Liver (tissue), 10 donors: ENCODE measurements at places on chromosomes 4 and X. TPM values are rescaled to one million over a fixed set of nuclear protein-coding genes. Genes with fewer than 3 reads are reported as not detected.

GRCh38 chrX:19857131-19857530 lies 30.3 kb downstream of the SH3KBP1 start:
- no peak for DNase-seq

GRCh38 chr4:169142391-169142790 lies 128.4 kb downstream of the SH3RF1 start:
- no peak for DNase-seq

The XAGE2 gene
- not detected for total RNA-seq

DNA sequence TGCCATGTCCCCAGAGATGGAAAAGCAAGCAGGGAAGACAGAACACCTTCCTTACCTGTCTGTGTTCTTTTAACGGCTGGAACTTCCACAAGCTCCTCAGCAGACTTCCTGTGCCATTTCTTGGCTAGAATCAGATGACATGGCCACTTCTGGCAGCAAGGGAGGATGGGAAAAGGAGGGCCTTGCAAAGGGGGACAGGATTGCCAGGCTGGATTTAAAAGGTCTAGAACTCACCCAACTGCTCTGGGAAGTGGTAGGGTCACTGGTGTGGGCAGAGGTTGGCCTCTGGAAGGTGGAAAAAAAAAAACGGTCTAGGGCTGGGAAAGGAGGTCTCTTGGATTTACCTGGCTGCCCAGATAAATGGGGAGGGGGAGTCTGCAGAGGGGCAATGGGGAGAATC lies 1.6 kb upstream of the USP11 start:
- no peak for DNase-seq

GRCh38 chrX:129144172-129145038 lies 378.9 kb downstream of the SMARCA1 start:
- no peak for DNase-seq

The TRAPPC2 gene
- total RNA-seq, result 12.3 TPM

The SORBS2 gene
- total RNA-seq, result 23.3 TPM

The SMR3B gene
- total RNA-seq, result not detected

DNA sequence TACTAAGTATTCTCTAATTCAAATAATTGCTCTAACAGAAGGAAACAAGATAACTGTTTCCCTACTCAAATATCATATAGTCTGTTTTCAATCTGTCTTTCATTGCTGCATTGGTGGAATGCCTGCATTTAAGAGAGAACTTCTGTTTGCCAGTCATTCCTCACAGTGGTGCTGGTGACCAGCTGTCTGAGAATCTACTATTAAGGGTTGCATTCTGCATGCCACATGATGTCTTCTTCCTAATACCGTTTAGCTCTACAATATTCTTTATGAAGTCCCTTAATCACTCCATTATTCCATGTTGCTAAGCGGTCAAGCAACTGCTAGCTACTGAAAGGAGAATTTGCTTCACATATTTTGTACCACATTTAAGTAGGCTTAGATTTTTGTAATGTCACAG lies 167.1 kb upstream of the CENPE start:
- DNase-seq, result no peak

- DNase-seq, result no peak
These were observed 8.9 kb downstream of the ANXA3 start for GRCh38 chr4:78560296-78560963.

- DNase-seq, result no peak
These were observed 133.7 kb upstream of the CPXCR1 start for GRCh38 chrX:88613338-88613737.

GRCh38 chrX:16144420-16144819 lies 21.1 kb downstream of the GRPR start:
- DNase-seq, result no peak

GRCh38 chr4:39825090-39825489 lies 127.2 kb downstream of the UBE2K start:
- DNase-seq, result no peak

GRCh38 chr4:169438057-169438480 lies 167.3 kb upstream of the SH3RF1 start:
- DNase-seq, result no peak

The MGAT4D gene
- not detected for total RNA-seq

DNA sequence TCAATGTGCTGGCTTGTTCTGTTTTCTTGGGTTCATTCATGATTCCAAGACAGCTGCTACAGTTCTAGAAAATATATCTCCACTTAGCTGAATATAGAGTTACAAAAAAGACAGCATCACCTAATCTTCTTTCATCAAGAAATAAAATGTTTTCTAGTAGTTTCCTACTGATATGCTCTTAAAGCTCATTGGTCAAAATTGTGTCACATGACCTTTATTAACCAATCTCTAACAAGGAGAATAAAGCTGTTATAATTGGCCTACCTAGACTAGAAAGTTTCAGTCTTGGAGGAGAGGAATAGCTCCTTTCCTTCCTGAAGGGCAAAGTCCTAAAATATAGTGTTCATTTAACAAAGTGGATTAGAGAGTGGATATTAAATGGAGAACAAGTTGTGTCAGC lies 8.1 kb upstream of the PCDH18 start:
- no peak for DNase-seq

GRCh38 chr4:67604749-67605148 lies 46.2 kb downstream of the STAP1 start:
- DNase-seq, result no peak

The FGG gene
- 20,700 TPM for total RNA-seq

The PGRMC1 gene
- total RNA-seq, result 314 TPM

DNA sequence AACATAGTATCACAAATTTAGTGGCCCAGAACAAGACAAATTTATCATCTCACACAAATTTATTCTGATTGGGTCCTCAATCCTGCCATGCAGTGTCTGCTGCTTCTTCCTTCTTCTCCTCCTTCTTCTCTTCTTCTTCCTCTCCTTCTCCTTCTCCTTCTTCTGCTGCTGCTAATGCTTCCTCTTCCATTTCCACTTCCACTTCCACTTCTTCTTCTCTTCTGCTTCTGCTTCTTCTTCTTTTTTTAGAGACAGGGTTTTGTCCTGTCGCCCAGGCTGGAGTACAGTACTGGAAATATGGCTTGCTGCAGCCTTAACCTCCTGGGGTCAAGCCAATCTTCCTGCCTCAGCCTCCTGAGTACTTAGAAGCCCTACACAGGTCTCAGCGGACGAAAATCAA lies 37.5 kb downstream of the FGFBP1 start:
- no peak for DNase-seq

The TENM3 gene
- 16.8 TPM for total RNA-seq

The SSR4 gene
- 150 TPM for total RNA-seq

The CITED1 gene
- total RNA-seq, result not detected

The EDNRA gene
- 1.5 TPM for total RNA-seq

The ZNF141 gene
- total RNA-seq, result 12.4 TPM

The TENT5D gene
- not detected for total RNA-seq

DNA sequence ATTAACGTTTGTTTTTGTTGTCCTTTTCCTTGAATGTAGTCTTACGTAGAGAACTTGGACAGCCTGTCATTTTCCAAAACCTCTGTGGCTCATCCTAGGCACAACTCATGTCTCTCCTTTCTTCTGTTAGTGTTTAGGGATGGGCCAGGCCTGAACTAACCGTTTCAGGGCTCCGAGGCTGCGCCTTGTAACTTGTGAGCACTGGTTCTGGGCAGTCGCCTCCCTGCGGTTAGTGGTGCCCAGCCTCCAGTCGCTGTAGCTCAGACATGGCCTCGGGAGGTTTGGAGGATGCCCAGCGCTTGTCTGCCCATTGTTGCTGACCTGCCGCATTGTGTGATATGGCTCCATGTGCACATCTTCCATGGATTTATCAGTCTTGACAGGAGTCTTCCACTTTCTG lies 32.8 kb downstream of the TMEM131L start:
- no peak for DNase-seq

GRCh38 chr4:69731847-69732246 lies 28.6 kb downstream of the SULT1B1 start:
- DNase-seq, result no peak

DNA sequence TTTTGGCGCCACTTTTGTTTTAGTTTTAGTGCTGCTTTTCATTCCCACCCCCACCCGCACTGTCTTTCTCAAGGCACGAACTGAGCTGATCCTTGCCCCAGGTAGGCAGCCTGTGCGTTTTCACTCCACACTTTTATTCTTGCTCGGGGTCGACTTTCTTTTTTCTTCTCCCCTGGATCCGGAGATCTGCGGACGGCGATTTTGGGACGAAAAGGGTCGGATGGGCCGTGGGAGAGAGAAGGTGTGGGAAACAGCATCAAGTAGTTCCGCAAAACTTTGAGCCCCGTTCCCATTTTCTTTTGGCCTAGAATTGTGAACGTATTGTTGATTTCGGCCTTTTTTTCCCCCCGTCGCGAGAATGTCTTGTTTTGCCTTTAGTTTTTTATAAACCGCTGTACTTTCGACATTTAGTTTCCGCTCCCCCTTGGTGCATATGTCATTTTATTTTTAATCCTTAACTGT lies 531 bp downstream of the STAG2 start:
- DNase-seq, result no peak

The CLGN gene
- total RNA-seq, result 8.2 TPM

DNA sequence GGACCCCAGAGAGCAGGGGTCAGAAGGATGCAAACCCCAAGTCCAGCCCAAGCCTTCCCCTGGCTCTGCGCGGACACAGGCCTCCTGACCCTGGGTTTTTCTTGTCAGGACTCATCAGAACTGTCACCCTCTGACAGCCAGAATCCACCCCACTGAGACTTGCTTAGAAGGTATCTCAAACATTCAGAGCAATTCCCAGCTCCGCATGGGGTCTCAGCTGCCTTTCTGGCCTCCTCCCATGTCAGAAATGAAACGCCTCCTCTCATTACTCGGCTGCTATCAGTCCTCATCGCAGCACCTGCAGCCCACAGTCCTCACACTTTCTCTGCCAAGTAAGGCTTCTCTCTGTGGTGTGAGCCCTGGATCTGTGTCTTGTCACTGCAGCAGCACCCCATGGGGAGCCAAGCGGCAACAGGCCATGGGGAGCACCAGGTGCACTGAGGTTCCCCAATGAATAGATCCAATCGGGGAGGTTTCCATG lies 97.8 kb downstream of the WFS1 start:
- no peak for DNase-seq

- no peak for DNase-seq
These were observed 2.4 kb downstream of the GLRA3 start for GRCh38 chr4:174826660-174827059.

The FRMPD3 gene
- under 0.01 TPM for total RNA-seq

DNA sequence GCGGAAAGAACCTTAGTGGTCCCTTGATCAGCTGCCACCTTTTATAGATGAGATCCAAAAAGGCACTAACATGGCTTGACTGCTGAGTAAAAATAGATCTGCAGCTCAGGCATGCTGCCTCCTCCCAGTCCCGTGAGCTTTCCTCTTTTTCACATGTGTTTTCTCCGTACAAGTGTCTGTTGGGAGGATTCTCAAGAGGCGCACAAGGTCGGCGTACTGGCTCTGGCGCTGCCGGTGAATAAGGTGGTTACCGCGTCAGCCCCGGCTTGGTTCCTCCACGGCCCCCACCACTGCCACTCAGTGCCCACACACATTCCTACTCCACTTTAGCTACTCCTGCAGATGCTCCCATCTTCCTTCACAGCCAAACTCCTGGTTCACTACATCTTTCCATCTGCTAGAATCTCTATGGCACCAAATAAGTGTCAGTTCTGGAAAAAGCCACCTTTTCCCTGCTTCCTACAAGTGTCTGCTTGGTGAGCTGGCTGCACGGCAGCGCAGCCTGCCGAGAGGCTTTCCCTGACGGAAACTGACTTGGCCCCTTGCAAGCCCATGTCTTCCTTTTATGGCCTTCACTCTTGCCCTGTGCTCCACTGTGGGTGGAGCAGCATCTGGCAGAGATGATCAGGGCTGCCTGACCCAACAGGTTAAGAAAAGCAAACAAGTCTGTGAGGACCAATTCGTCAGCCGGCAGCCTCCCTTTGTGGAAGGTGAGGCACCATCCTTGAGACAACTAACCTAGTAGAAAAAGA lies 99.8 kb downstream of the KLHL8 start:
- no peak for DNase-seq

GRCh38 chr4:26858035-26858918 lies 2.4 kb upstream of the STIM2 start:
- DNase-seq, result no peak

DNA sequence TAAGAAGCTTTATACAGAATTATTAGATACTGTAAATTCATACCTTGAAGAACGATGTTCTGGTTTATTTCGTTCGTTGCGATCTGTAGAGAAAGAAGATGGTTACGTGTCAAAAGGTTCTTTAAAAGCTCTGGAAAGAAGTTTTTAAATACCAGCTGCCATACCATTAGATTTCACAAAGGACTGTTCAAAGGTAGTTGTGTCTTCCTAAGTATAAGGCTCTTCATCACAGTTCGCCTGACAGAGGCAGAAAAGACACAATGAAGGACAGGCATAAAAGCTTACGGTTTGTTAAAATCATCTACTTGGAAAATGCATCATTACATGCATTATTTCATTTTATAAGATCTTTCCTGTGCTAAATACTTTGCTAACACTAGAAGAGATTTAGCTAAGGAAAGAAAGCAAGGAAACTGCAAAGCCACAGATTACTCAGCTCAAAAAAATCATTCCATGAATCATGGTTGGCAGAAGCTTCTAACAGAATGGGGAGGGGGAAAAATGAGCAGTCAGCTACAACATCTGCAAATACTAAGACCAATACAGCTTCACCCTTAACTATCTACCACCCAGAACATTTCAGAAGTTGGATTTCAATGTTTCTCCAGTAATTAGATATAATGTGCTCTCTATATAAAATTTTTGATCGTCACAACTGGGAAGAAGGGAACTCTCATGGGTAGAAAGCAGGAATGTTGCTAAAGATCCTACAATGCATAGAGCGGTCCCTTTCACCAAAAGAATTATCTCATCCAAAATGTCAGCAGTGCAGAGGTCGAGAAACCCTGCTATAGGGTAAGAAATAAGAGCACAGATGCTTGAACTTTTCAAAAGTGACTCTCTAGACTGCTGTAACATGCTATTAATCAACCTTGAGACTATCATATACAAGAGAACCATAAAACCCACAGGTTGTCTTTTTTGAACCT lies 50.7 kb upstream of the PRSS48 start:
- no peak for DNase-seq

- no peak for DNase-seq
These were observed 110.2 kb downstream of the SLC4A4 start for GRCh38 chr4:71449040-71449439.

The MAGEB1 gene
- not detected for total RNA-seq

The MTNR1A gene
- not detected for total RNA-seq

DNA sequence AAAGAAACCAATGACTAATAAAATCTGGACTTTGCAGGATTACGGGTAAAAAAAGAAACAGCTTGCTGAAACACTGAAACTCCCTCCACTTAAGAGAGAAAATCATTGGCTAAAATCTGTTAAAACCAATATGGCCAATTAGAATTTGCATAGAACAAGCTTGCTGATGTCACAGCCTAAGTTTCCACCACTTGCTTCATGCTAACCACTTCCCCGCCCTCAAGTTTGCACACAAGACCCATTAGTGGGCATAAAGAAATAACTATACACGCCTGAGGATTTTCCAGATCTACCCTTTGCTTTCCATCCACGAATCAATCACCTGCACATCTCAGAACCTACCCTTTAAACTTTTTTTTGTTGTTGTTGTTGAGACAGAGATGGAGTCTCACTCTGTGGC lies 42.7 kb upstream of the PHEX start:
- DNase-seq, result no peak

DNA sequence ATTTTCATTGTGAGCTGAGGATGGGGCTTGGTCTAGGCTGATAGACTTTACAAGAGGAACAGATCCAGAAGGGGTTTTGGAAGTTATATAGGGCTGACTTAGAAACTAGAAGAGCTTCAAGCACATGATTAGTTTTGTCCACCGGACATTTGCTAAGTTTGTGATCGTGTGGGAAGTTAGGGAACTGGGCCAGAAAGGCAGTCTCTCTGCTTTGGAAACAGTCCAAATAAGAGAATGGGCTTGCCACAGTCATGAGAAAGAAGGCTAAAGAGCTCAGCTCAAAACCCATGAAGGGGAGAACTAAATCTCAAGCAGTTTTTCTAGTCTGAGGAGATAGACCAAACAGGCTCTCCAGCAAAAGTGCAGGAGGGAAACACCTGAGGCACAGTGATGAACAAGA lies 67.8 kb downstream of the ZNF674 start:
- no peak for DNase-seq
